GM13976 (cell line): ENCODE measurements at places on chromosomes 4 and X.

DNA sequence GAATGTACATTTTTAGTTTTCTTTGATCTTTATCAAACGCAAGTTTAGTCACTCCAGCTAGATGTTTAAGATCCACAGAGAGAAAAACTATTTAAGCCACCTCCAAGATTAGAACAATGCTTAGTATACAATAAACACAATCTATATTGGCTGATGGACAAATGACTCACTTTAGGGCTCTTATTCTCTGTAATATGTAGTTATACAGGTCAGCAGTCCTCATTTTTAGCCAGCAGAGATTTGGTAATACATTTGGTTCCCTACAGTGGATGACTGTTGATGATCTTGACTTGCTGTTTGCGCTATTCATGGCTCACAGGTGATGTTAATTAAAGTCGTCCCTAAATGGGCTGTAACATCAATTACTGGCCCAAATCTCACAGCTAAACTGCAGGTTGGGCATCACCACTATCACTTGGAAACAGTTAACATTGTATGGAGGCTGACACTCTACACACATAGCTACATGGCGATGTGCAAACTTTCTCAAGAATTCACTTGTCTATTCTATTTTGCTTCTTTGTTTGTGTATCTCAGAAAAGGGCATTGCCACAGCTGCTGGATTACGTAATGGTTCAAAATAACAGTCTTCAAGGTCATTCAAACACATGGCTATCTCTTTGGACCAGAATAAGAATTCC, 11.8 kb upstream of the DTHD1 start:
- DNase-seq, result no peak

DNA sequence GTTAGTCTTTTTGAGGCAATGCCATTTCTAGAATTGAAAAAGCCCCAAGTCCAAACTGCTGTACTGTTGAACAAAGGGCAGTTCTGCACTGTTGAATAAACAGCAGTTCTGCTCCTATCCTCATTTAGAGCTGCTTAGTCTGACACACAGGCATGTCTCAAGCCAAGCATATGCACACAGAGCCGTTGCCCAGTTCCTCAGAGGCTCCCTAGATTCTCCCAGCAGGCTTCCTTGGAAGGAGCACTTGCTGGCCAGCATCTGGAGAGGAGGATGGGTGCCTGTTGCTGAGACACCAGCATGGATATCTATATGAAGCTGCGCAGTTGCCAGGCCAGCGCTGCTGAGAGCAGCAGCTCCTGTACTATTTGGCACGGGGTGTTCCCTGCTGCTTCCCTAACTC, 138.3 kb upstream of the USP38 start:
- no peak for DNase-seq

DNA sequence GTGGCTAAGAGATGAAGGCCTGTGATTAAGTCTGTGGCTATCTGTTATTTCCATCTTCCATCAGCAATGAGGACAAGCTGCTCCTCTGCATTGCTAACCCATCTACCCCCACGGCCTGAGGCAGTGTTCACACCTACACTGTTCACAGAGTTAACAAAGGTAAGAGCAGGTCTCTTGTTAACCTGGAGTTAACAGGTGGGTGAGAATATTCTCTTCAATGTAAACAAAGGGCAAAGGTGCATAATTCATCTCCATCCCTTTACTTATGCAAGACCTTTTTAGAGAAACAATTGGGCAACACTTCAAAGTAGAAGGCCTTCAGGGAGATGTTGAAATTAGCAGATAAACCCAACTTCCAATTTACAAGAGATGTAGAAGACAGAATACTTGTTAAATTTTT, 2.8 kb downstream of the SLC35A2 start:
- no peak for DNase-seq

- no peak for DNase-seq
Measured at GRCh38 chr4:1409079-1409478, 2.8 kb upstream of the NKX1-1 start.

DNA sequence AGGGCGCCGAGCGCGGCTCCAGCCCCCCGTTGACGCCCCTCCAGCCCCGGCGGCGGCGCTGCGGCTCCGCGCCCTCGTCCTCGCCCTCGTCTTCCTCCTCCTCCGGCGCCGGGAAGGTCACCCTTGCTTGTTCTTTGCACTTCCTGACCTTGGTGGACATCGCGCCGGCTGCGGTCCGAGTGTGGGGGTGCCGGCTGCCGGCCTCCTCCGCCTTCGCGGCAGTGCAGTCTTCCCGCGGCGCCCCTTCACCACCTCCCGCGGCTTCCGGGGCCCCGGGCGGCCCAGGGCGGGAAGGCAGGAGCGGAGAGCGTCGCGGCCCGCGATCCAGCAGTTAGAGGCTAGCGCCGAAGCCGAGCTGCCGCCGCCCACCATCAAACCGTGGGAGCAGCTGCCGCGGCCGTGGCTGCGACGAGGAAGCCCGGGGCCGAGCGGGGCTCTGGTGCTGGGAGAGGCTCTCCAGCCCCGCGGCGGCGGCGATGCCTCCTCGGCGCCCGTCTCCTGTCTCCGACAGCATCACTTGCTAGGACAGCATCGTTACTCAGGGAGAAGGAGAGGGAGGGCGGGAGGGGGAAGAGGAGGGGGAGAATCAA, at the start of gene TRPC3:
TRPC3 (minus strand) TSS at position 540 of the 590 bp plus-strand sequence; CDS start at position 160, 380 bp downstream.
- DNase-seq, result peak; percentile 66

- no peak for DNase-seq
Measured at GRCh38 chr4:186149872-186150271, 41.5 kb upstream of the CYP4V2 start.

GRCh38 chrX:116862340-116862739, 399.6 kb upstream of the CT83 start:
- no peak for DNase-seq

GRCh38 chrX:13099121-13099520, 54.7 kb upstream of the FAM9C start:
- no peak for DNase-seq

- no peak for DNase-seq
Measured at GRCh38 chr4:6380746-6381410, 91.5 kb downstream of the PPP2R2C start.
